Uterus (tissue), 4 donors: ENCODE measurements at places on chromosomes 7 and 10.

DNA sequence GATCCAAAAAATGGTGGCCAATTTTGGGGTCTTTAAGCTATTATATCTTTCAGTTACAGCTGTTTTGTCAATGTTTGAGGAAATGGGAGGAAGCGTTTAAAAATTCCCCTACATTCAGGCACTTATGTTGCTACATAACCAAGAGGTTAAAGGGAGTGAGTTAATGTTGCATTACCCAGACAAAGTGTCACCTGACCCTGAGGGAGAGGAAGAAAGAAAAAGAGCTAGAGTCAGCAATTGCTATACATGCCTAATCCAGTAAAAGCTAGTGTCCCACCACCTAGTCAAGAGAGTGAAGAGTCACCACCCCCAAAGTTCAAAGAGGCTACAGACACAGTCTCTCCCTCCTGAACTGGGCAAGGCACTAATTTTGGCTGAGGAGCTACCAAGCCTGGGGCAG, 69.5 kb upstream of the ZNF92 start:
- no peak overlapping the region for H3K4me3 ChIP-seq
- H3K36me3 ChIP-seq: no peaks in the 10 kb centered on the region
- H3K4me1 ChIP-seq: no peaks in the 10 kb centered on the region
- no peaks in the 10 kb centered on the region for H3K27me3 ChIP-seq
- no peak for DNase-seq

GRCh38 chr7:55405856-55406541, 40.9 kb downstream of the LANCL2 start:
- DNase-seq: no peak
- H3K36me3 ChIP-seq: no peaks in the 10 kb centered on the region
- no peaks in the 10 kb centered on the region for H3K27me3 ChIP-seq
- no peak overlapping the region for H3K27ac ChIP-seq

GRCh38 chr10:43160046-43160920, 22.0 kb downstream of the CSGALNACT2 start:
- no peak for DNase-seq
- no peaks in the 10 kb centered on the region for H3K27me3 ChIP-seq
- H3K27ac ChIP-seq: no peak overlapping the region
- peaks cover 5% of the 10 kb centered on the region for H3K4me1 ChIP-seq
- no peak overlapping the region for H3K4me3 ChIP-seq

DNA sequence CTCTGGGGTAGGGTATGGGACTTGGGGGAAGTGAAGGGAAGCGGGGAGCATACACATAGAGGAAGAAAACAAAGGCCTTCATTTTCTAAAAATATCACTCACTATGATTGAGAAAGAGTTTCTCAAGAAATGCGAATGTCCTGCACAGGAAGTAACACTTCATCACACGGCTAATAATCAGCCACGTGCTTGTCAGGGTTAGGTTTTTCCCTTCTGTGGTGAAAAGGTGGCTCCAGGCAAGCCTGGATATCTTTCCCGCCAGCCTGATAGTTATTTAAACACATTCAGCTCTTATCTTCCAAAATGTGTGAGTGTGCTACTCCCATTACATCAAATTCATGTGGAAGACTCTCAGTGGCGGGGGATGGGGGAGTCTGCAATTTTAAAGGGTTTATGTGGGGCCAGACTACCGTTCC, 166.4 kb upstream of the ADO start:
- no peaks in the 10 kb centered on the region for H3K36me3 ChIP-seq
- no peak overlapping the region for H3K4me3 ChIP-seq
- no peaks in the 10 kb centered on the region for H3K4me1 ChIP-seq
- peak overlapping the region; percentile 59 for H3K27ac ChIP-seq

- DNase-seq: no peak
- no peaks in the 10 kb centered on the region for H3K27me3 ChIP-seq
- H3K4me1 ChIP-seq: no peaks in the 10 kb centered on the region
- no peak overlapping the region for H3K4me3 ChIP-seq
- no peak overlapping the region for H3K27ac ChIP-seq
These were observed 1017.6 kb downstream of the TYW1 start for GRCh38 chr7:68014031-68014736.

- no peaks in the 10 kb centered on the region for H3K4me1 ChIP-seq
- no peak overlapping the region for H3K4me3 ChIP-seq
- DNase-seq: no peak
- H3K36me3 ChIP-seq: no peaks in the 10 kb centered on the region
These were observed 9.2 kb upstream of the HNRNPF start for GRCh38 chr10:43417950-43418768.

GRCh38 chr10:7082967-7083366, 327.9 kb downstream of the SFMBT2 start:
- no peak for DNase-seq
- no peaks in the 10 kb centered on the region for H3K36me3 ChIP-seq
- H3K27me3 ChIP-seq: no peaks in the 10 kb centered on the region
- H3K27ac ChIP-seq: no peak overlapping the region
- no peak overlapping the region for H3K4me3 ChIP-seq

- no peaks in the 10 kb centered on the region for H3K36me3 ChIP-seq
- no peak overlapping the region for H3K27ac ChIP-seq
- no peak overlapping the region for H3K4me3 ChIP-seq
These were observed 11.0 kb downstream of the C7orf25 start for GRCh38 chr7:42900842-42901241.

GRCh38 chr7:22565315-22565811, 65.4 kb upstream of the STEAP1B start:
- no peaks in the 10 kb centered on the region for H3K36me3 ChIP-seq
- DNase-seq: no peak
- H3K4me3 ChIP-seq: no peak overlapping the region
- no peaks in the 10 kb centered on the region for H3K27me3 ChIP-seq

- H3K27ac ChIP-seq: no peak overlapping the region
- no peaks in the 10 kb centered on the region for H3K36me3 ChIP-seq
- no peak for DNase-seq
These were observed 186.1 kb downstream of the SRPK2 start for GRCh38 chr7:105202616-105203015.

DNA sequence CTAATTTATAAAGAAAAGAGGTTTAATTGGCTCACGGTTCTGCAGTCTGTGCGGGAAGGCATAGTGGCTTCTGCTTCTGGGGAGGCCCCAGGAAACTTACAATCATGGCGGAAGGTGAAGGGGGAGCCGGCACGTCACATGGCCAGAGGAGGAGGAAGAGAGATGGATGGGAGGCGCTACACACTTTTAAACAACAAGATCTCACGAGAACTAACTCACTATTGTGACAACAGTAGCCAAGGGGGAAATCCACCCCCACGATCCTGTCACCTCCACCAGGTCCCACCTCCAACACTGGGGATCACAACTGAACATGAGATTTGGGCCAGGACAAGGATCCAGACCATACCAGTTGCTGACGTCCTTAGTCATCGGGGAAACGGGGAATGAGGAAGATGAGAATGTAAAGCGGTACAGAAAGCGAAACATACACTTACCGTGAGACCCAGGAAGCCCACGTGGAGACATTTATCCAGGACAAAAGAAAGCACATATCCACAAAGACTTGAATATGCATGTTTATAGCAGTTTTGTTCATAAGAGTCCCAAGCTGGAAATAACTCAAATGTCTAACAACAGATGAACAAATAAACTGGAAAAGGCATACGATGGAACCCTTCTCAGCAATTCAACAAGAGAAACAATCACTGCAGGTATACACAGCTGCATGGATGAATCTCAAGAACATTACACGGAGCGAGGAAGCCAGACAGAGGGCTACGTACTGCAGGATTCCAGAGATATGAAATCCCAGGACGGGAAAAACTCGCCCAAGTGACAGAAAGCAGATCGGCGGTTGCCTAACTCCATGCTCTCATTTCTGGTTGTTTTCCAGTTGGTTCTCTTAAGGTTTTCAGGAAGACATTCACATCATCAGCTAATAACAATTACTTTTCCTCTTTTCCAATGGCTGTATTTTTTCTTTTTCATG, 26.2 kb upstream of the INPP5A start:
- H3K27me3 ChIP-seq: no peaks in the 10 kb centered on the region
- peak; percentile 84 for DNase-seq
- H3K36me3 ChIP-seq: no peaks in the 10 kb centered on the region
- peaks cover 22% of the 10 kb centered on the region for H3K4me1 ChIP-seq
- H3K4me3 ChIP-seq: no peak overlapping the region

GRCh38 chr7:135683609-135684008, 21.3 kb downstream of the STMP1 start:
- H3K36me3 ChIP-seq: no peaks in the 10 kb centered on the region
- no peaks in the 10 kb centered on the region for H3K4me1 ChIP-seq
- no peak overlapping the region for H3K27ac ChIP-seq
- H3K4me3 ChIP-seq: no peak overlapping the region
- no peak for DNase-seq

- no peaks in the 10 kb centered on the region for H3K27me3 ChIP-seq
- no peak overlapping the region for H3K4me3 ChIP-seq
- DNase-seq: no peak
- peak overlapping the region; percentile 11 for H3K27ac ChIP-seq
These were observed 241.5 kb downstream of the WDR37 start for GRCh38 chr10:1297566-1298301.

- no peaks in the 10 kb centered on the region for H3K4me1 ChIP-seq
- H3K36me3 ChIP-seq: no peaks in the 10 kb centered on the region
- H3K27ac ChIP-seq: peak overlapping the region; percentile 44
- no peak overlapping the region for H3K4me3 ChIP-seq
- DNase-seq: no peak
These were observed 182.6 kb downstream of the TCF7L2 start for GRCh38 chr10:113132591-113133121.

- no peak overlapping the region for H3K4me3 ChIP-seq
- no peaks in the 10 kb centered on the region for H3K27me3 ChIP-seq
- no peaks in the 10 kb centered on the region for H3K4me1 ChIP-seq
- no peak for DNase-seq
These were observed 25.1 kb upstream of the PROSER2 start for GRCh38 chr10:11797847-11798633.

DNA sequence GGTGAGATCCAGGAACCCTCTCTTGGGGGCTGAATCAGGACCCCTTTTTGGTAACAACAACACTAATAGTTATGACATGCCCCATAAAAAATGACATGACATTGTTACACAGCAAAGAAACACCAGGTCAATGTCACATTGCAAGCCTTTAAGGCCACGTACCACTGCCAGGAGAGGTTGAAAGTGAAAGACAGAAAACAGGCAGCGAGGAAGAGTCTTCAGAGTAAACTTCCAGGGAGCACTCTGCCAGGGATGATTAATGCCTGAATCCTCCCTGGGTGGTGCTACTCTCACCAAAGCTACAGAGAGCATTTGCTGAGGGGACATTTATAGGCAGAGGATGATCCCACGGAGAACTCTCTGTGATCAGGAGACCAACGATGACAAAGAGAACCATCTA, 551.6 kb downstream of the CALN1 start:
- H3K4me3 ChIP-seq: no peak overlapping the region
- H3K27ac ChIP-seq: no peak overlapping the region
- no peaks in the 10 kb centered on the region for H3K36me3 ChIP-seq
- no peaks in the 10 kb centered on the region for H3K27me3 ChIP-seq

GRCh38 chr7:120802751-120803150, 55.2 kb downstream of the TSPAN12 start:
- DNase-seq: no peak
- no peaks in the 10 kb centered on the region for H3K36me3 ChIP-seq
- no peaks in the 10 kb centered on the region for H3K27me3 ChIP-seq
- no peak overlapping the region for H3K4me3 ChIP-seq

- H3K36me3 ChIP-seq: no peaks in the 10 kb centered on the region
- H3K4me1 ChIP-seq: no peaks in the 10 kb centered on the region
- no peak for DNase-seq
- H3K27me3 ChIP-seq: peaks cover 48% of the 10 kb centered on the region
- H3K27ac ChIP-seq: no peak overlapping the region
- H3K4me3 ChIP-seq: no peak overlapping the region
These were observed 55.4 kb downstream of the MICALL2 start for GRCh38 chr7:1403638-1404459.

GRCh38 chr10:1631282-1631681, 106.0 kb downstream of the ADARB2 start:
- no peaks in the 10 kb centered on the region for H3K27me3 ChIP-seq
- no peak for DNase-seq
- H3K27ac ChIP-seq: no peak overlapping the region
- no peaks in the 10 kb centered on the region for H3K4me1 ChIP-seq
- no peaks in the 10 kb centered on the region for H3K36me3 ChIP-seq

DNA sequence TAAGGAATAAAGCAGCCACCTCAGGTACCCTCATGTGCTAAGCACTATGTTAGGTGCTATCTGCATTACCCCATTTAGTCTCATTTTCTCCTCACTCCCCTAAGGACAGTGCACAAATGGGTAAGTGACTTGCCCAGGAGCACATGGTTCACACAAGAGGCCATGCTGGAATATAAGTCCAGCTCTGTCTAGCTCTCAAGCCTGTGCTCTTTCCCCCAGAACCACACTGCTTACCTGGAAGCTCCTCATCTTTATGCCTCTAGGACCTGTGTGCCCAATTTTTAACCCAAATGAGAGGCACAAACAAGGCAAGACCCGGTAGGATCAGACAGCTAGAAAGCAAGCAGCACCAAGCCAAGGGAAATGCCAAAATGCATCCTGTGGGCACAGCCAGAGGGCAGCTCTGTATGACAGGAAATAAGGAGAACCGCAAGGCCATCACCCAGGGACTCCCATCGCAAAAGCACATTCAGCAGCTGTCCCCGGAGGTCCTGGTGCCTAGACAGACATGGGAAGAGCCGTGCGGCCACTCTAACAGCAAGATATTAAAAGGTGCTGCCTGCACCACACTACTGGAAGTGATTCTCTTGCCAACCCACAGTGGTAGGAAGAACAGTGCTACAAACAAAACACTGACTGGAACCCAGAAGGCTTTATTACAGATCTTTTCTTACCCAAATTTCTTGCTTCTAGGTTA, 88.1 kb downstream of the GSAP start:
- no peak overlapping the region for H3K4me3 ChIP-seq
- H3K27me3 ChIP-seq: no peaks in the 10 kb centered on the region
- H3K27ac ChIP-seq: peak overlapping the region; percentile 61
- no peaks in the 10 kb centered on the region for H3K36me3 ChIP-seq
- peaks cover 3% of the 10 kb centered on the region for H3K4me1 ChIP-seq

GRCh38 chr7:114459574-114459973, 45.0 kb downstream of the FOXP2 start:
- no peaks in the 10 kb centered on the region for H3K4me1 ChIP-seq
- H3K27ac ChIP-seq: no peak overlapping the region
- H3K27me3 ChIP-seq: no peaks in the 10 kb centered on the region
- DNase-seq: no peak

DNA sequence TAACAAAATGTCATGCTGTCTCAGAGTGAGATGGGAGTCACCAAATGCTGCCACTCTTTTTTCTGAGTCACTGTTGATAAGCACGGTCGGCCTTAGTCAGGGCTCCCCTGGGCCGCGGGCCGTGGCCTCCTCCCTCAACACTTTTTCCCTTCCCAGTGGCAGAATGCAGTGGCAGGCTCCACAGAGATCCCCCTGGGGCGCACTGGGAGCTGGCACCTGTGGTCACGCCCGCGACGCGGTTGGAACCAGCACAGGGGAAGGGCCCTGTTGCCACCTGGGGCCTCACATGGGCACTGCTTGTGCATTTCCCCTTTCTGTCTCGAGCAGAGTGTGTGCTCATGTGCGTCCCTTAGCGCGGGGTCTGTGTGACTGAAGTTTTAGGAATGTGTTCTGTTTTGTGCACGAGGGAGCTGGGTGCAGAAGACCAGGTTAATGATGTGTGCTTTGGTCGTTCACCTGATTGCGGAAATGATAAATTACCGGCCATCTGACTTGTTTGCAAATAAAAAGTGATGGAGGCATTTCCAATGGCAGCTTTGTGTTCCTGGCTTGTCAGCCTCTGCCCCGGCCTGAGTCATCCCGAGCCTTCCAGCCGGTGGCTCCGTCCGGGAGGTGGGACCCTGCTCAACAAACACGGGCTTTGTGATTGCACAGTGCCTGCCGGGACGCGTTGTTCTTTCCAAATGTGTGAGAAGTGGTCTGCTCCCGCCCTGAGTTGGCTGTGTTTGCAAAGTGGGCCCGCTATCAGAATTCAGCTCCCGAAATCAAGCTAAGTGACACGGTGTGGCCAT, 100.7 kb downstream of the NKX6-2 start:
- peak; percentile 14 for DNase-seq
- no peak overlapping the region for H3K27ac ChIP-seq
- no peaks in the 10 kb centered on the region for H3K4me1 ChIP-seq
